ENCODE measurements at places on chromosomes 6 and 20.
A peak's percentile ranks its signal among the peaks of the same experiment; 100 is the strongest.

GRCh38 chr6:149015535-149016525, 269.0 kb downstream of the UST start:
- DNase-seq: no peak

DNA sequence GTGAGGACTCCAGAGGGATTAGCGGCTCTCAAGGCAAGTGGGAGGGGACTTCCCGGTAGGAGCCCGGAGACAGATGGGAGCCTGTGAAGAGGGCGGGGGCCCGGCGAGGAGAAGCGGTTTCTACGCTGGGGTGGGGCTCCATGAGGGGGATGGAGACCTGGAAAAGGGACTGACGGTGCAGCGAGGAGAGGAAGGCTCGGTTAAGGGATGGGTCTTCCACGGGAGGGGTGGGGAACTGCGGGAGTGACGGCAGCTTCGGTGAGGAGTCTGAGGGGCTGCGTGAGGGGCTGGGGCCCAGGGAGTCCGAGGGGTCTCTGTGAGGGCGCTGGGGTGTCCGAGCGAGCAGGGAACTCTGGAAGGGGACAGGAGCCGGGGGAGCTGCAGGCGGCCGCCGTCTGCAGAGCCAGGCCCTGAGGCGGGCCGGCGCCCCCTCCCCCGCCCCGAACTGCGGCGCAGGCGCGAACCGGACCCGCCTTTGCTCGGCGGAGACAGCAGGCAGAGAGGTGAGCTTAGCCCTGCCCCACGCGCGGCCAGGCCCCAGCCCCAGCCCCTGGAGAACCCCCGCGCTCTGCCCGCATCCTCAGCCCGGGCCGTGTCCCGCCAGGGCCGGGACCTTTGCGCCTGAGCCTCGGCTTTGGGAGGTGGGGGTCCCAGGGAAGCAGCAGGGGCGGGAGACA, at the start of gene NRSN2:
Gene NRSN2, plus strand, starts transcription at position 472 of the 677 bp plus-strand sequence. CDS start 2,533 bp downstream, outside the sequence.
- no peak for DNase-seq

DNA sequence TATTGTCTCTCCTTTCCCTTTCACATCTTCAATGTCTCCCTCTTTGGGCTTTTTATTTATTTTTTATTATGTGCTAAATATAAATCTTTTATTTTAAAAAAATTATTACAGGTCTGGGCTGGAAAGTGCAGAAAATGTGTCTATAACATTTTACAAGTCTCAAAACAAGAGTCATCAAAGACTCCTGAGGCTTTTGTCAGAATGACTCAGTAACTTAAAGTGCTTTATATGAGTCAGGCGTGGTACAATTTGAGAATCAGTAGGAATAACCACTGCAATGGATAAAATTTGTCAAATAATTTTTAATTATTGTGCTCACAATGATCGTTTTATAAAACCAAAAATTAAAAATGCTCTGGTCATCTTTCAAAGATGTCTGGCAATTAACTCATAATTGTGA, 193.9 kb downstream of the MMUT start:
- no peak for DNase-seq

DNA sequence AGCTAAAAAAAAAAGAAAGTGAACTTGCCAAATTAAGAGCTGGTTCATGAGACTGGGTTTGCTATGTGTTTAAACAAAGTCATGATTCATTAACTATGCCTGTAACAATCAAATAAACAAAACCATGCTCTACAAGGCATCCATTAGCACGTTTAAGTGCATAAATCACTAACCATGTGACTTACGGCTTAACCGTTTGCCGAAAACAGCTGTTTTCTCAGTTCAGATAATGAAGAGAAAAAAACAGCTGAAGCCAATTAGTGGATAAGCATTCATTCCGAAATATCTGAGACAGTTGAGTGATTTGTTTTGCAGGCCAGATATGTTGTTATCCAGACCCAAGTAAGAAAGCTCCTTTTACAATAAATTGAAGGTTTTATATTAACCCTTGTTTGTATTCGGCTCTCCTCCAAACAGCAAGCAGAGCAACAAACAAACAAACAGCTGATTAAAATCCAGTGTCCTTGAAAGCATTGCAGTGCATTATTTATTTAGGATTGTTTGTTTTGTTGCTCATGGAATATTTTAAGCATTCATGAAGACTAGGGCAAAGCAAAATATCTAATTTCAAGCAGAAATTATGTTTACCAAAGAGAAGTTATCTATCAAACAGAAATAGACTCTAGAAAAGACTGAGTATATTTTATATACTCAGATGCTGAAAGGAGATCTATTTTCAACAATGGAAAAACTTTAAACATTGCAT, 343.5 kb downstream of the RFPL4B start:
- DNase-seq: peak; percentile 78

DNA sequence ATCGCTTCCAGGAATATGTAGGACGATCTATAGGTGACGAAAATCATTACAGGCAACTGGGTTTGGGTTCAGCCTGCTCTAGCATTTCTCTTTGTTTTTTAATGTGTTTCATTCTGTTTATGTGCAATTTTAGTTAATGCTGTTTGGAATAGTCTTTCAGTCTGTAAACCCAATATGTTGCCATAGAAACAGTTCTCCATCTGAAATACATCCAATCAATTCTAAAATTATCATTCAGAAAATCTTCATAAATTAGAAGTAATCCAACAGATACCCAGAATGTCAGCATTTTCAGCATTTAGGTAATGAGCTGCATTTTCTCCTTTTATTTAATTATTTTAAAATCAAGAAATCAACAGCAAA, 34.8 kb upstream of the COL9A1 start:
- no peak for DNase-seq

DNA sequence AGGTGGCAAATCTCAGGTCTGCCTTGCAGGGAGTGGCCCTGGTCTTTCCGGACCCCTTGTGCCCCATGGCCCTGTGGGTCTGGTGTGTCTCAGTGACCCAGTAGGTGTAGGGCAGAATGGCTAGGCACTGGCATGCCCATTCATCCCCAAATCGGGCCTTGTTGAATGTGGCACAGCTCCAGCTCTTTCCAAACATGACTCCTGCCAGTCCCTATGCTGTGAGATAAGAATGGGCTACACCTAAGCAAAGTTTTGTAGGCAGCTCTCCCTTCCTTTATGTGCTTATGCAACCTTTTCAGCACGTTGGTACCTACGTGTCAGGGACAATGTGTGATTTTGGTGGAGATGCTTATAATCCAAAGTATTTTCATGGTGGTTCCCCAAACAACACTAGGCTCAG, 33.9 kb downstream of the FOXO3 start:
- DNase-seq: no peak

DNA sequence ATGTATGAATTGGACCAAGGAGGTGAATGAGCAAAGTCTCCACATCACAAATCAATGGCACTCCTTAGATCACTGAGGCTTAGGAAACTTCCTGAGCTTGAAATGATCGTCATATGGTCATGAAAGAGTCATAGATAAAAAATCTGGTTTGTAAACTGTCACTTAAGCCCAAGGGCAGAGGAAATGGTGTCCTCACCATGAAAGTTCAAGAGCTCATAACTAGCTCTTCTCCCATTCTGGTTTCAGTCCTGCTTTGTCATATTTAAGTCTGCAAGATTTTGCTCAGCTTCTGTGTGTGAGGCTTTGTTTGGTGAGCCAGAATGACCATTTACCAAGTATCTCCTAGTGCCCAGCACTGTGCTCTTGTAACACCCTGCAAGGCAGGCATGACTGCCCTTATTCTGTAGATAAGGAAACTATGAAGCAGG, 60.5 kb downstream of the GJA10 start:
- no peak for DNase-seq

DNA sequence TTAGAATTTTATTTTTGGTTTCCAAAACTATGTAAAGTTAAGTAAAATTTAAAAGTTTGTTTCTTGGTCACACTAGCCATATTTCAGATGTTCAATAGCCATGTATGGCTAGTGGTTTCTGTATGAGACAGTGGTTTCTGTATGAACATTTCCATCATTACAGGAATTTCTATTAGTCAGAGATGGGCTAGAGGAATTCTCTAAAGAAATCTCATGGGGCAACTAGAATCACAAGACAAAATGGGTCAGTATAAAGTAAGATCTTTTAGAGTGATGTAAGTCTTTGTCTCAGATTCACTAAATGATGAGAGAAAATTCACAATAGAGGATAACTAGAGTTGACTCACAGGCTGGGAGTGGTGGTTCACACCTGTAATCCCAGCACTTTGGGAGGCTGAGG, 149.0 kb downstream of the FUT9 start:
- DNase-seq: no peak

DNA sequence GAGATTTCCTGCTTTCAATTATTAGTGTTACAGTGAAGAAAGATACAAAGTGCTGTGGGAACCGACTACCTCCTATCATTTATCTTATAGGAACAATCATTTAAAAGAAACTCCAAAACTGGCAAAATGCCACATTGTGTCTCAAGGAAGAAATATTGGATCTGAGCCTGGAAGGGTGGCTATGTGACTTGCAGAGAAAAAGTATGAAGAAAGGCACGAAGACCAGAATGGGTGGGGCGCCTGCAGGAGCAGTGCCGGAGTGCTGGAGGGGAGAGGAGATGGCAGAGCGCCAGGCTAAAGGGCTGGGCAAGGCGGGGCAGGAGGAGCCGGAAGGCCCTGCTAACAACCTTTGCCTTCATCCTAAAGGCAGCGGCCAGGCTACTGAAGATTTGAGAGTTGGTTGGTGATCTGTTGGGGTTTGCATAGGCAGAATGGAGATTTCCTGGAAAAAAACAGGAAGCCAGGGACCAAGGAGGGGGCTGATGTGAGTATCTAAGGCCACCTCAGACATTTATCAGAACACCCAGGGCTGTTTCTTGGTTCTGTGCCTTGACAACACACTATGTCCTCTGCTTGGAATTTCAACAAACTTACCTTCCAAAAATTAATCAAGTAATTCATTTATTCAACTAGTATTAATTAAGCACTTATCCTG, 125.6 kb downstream of the MAFB start:
- DNase-seq: no peak

DNA sequence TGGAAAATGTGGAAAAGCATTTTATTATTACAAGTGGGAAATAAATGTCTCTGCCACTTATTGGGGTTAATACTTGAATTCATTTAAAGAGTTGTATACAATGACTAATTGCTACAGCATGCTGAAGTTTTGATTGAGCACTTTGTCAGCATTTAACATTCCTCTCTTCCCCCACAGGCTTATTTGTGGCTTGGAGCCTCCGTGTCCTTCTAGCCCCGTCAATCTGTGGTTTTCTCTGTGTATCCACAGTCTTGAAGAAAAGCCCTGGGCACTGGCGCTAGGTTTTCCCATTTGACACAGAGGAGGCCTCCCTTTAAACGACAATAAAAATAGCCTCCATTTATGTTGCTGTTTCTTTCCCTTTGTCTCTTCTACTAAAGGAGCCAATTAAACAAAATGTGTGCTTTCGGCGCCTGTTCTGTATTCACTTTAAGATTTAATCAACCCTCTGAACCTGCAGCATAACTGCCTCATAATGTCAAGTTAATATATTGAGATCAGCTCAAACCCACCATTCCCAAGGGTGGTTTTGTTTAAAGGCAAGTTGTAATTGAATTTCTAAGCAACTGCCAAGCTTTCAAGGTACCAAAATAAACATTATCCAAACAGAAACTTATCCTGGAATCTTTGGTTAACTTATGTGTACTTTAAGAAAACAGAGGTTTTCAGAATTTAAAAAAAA, 326.6 kb upstream of the RNF24 start:
- peak; percentile 39 for DNase-seq

DNA sequence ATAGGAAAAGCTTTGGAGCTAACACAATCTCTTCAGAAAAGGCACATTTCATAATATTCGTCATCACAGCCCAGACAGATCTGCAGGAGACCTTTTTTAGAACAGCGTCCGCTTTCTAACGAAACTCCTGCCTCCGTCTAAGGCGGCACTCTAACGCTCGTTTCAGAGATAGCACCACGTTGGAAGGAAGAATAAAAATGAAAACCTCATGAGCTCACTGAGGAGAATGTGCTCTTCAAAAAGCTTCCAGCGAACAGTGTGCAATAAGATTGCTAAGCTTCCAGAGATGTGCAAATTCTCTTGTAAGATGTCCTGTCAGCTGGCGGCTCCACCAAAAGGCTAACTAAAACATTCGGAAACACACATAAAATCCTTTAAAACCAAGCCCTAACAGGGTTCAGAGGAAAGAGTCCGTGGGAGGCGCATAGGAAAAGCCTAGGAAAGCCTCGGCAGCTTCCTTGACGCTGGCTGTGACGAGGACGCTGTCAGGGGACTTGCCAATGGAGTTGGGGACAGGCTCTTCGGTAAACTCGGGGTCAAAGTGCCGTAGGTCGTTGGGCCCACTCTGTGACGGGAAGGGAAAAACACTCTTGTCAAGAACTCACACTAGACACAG, 117.6 kb upstream of the SLC2A12 start:
- DNase-seq: no peak

GRCh38 chr6:106099235-106099537, 13.1 kb downstream of the PRDM1 start:
- no peak for DNase-seq

- no peak for DNase-seq
Measured at GRCh38 chr6:3847521-3847920, 1.7 kb upstream of the FAM50B start.

DNA sequence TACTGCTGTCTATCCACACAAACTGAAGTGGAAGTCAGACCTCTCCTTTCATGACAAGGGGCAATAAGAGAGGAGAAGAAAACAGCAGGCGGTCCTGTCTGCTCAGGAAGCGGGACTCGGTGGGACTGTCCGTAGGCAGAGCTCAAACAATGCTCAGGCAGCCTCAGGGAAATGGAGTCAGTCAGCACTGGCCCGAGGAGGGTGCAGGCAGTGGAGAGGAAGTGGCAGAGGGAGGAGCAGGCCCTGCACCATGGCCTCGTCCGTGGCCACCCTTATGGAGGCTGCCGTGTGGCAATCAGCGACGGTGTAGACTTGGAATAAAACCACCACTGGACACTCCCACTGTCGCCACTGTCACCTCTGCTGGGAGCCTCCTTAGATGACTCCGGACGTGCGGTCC, 19.6 kb downstream of the FOXC1 start:
- no peak for DNase-seq

- no peak for DNase-seq
Measured at GRCh38 chr6:152598901-152599537, 38.1 kb downstream of the SYNE1 start.

DNA sequence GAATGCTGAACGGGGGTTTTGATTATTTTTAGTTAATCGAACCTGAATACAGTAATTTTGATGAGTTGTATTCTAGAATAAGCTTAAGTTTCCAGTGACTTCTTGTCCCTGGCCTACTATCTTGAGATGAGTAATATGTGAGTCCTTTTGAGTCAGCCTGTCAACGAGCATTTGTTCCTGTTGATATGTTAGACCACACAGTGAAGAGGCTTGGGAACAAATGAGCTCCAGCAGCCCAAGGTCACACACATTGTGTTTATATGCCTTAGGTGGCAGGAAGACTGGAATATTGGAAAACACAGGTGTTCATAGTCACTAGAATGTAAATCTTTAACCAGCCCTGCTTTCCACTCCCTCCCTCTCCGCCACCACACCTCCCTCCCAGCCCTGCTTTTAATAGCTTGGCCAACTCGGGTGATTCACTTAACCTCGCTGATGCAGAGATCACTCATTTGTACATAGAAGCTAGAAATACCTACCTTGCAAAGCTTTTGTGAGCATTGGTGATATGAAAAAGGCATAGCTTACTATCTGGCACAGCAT, 9.1 kb downstream of the SMPDL3A start:
- DNase-seq: no peak

DNA sequence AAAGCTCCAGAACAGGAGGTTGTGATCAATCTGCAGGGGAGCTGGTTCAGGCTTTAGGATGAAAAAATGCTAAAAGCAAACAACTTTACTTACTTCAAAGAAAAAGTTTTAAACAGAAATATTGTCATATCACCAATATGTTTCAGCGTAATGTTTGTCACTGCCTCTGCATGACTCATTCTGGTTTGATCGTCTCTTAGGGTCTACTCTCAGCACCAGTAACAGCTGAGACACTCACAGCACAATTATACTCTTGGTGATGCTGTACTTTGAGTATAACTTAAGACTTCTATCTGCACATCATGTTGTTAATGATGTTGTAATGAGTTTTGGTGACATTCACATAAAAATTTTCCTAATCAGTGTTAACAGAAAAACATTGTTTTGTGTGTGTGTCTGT, 665.4 kb downstream of the EPM2A start:
- no peak for DNase-seq

Data from AG09319 (cell line).